ENCODE measurements at places on chromosomes 5 and 9. TPM values are rescaled to one million over a fixed set of nuclear protein-coding genes. Genes with fewer than 3 reads are reported as not detected.

DNA sequence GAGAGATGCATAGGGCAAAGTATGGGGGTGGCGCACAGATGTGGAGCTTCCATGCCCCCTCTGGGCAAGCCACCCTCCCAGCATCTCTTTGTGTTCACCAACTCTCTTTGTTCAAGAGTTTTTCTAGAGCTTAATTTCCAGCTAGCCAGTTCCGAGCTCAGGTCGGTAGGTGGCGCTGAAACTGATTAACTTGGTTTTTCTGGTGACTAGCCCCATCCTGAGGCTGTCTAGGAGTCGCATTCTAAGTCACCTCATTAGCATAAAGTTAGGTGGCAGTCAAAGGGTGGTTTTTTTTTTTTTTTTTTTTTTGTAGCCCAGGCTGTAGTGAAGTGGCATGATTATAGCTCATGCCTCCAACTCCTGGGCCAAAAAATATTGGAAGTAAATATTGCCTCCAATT lies 476.4 kb downstream of the KDM4C start:
- H3K4me1 ChIP-seq: peaks cover 25% of the 10 kb centered on the region
- H3K4me3 ChIP-seq: no peak overlapping the region
- H3K36me3 ChIP-seq: no peaks in the 10 kb centered on the region
- no peaks in the 10 kb centered on the region for H3K27me3 ChIP-seq

The SETD9 gene
- 19.3 TPM for total RNA-seq

The PAPPA gene
- 0.38 TPM for total RNA-seq

The PCDHA2 gene
- 2.4 TPM for total RNA-seq

DNA sequence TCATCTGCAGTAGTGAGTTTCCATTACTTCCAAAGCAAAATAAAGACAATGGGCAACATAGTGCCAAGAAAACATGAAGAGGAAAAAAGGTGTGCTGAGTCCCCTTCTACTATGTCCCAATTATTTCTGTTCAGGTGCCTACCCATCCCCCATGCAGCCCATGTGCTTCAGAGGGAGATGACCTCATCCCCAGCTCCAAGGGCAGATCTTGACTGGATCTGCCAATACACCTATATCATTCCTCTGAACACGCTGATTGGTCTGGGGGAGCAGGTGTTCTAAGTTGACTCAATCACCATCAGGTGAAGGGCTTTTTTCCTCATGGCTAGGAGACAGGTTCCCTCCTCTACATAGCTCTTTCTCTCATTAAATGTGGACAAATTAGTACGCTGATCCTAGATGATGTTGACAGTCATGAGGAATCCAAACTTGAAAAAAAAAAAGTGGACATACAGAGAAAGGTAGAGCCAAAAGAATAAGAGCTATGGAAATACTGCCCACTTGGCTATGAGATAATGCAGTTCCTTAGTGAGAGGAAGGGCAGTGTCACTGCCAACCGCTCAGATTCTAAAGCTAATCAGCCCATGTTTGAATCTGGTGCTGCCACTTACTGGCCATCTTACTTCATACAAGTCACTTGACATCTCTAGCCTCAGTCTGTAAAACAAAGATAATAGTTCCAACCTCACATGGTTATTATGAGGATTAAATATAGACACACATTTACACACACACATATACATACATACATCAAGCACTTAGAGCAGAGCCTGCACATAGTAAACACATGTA lies 23.1 kb downstream of the PRELID2 start:
- H3K27me3 ChIP-seq: no peaks in the 10 kb centered on the region
- no peak overlapping the region for H3K4me3 ChIP-seq
- H3K36me3 ChIP-seq: no peaks in the 10 kb centered on the region
- peak; percentile 54 for DNase-seq
- H3K4me1 ChIP-seq: no peaks in the 10 kb centered on the region
- H3K27ac ChIP-seq: no peak overlapping the region

GRCh38 chr5:37056762-37057161 lies 180.2 kb downstream of the NIPBL start:
- H3K27me3 ChIP-seq: no peaks in the 10 kb centered on the region
- no peak overlapping the region for H3K4me3 ChIP-seq
- H3K36me3 ChIP-seq: peaks cover 20% of the 10 kb centered on the region
- DNase-seq: no peak

The ARHGEF39 gene
- 16.8 TPM for total RNA-seq

DNA sequence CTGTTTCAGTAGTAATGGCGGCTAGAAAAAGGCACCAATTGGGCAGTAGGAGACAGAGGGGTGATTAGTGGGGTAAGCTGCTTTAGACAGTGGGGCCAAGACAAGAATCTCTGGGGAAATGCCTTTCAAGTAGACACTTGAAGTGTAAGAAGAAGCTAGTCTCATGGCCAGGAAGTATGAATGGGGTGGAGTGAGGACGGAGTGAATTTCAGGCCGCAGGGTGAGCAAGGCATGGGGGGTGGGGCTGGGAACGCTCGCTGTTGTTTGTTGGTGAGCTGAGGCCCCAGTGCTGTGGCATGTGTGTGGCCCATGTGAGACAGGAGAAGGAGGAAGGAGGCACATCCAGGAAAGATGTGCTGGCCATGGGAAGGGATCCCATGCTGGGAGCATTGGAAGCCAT lies 149.2 kb upstream of the NFIL3 start:
- DNase-seq: no peak
- H3K36me3 ChIP-seq: no peaks in the 10 kb centered on the region
- no peaks in the 10 kb centered on the region for H3K27me3 ChIP-seq
- no peak overlapping the region for H3K27ac ChIP-seq

GRCh38 chr5:168781941-168782571 lies 202.9 kb upstream of the PANK3 start:
- H3K4me3 ChIP-seq: no peak overlapping the region
- no peaks in the 10 kb centered on the region for H3K27me3 ChIP-seq
- peak; percentile 9 for DNase-seq
- H3K36me3 ChIP-seq: no peaks in the 10 kb centered on the region
- H3K27ac ChIP-seq: no peak overlapping the region
- no peaks in the 10 kb centered on the region for H3K4me1 ChIP-seq

The MEGF10 gene
- total RNA-seq: 28.3 TPM

The NPR3 gene
- total RNA-seq: 0.07 TPM

The FOXD4L5 gene
- not detected for total RNA-seq

- no peak overlapping the region for H3K27ac ChIP-seq
- H3K27me3 ChIP-seq: no peaks in the 10 kb centered on the region
- no peak for DNase-seq
These were observed 509.8 kb downstream of the CSNK1G3 start for GRCh38 chr5:124021776-124022175.

The CBY3 gene
- total RNA-seq: 2.3 TPM

The TIMD4 gene
- not detected for total RNA-seq

The QRFP gene
- not detected for total RNA-seq

GRCh38 chr9:102445181-102445747 lies 549.9 kb upstream of the CYLC2 start:
- no peak for DNase-seq
- H3K36me3 ChIP-seq: peaks cover 12% of the 10 kb centered on the region
- no peaks in the 10 kb centered on the region for H3K4me1 ChIP-seq

DNA sequence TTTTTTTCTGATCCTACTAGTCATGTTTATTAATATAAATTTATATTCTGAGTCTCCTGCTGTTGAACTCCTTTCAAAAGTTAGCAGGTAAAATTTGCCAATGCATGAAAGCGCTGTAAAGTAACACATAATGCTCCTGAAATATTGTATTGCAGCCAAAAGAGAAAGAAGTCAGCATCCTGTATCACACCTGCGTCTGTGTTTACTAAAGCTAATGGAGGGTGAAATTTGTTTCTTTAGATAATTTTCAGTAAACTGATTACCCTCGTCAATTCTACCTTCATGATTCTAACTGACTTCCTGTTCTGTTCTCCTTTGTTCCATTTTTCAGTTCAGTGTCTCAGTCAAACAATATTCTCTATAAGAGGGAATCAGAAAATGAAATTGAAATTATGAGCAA lies 415.4 kb downstream of the CDH9 start:
- H3K4me3 ChIP-seq: no peak overlapping the region
- no peak for DNase-seq
- no peaks in the 10 kb centered on the region for H3K27me3 ChIP-seq
- no peaks in the 10 kb centered on the region for H3K4me1 ChIP-seq
- no peak overlapping the region for H3K27ac ChIP-seq
- H3K36me3 ChIP-seq: no peaks in the 10 kb centered on the region

GRCh38 chr5:145701404-145701803 lies 133.7 kb downstream of the PRELID2 start:
- no peaks in the 10 kb centered on the region for H3K36me3 ChIP-seq
- no peak overlapping the region for H3K27ac ChIP-seq
- no peaks in the 10 kb centered on the region for H3K4me1 ChIP-seq

DNA sequence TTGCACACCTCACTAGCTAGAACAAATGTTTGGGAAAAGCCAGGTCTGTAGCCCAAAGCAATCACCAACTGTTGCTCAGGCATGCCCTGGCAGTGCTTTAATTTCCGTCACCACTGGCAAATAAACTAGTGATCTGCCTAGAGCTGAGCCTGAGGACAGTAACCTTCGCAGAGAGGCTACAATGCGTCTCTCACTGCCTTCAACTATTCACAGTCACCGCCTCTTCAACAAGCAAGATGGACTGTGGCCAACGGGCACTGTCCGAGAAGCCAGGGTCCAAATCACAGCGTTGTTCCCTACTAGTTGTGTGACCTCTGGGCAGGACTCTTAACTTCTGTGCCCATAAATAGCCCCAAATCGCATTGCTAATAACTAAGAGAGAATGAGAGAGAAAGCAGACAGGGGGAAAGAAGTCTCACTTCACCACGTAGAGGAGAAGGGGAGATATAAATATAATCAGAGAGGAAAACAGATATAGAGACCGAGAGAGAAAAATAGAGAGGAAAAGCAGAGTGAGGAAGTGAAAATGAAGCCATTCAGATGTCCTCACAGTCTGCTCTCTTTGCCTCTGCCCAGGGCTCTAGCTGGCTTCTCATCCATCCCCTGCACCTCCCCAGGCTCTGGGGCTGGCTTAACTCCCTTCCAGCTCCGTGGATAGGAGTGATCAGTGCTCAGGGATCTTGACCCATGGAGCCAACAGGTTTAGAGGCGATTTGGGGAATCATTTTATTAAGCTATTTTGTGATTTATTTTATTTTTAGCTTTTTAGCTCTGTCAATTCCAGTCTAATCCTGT lies 157.9 kb downstream of the ZDHHC21 start:
- no peak overlapping the region for H3K27ac ChIP-seq
- peaks cover 34% of the 10 kb centered on the region for H3K4me1 ChIP-seq
- no peak for DNase-seq
- H3K36me3 ChIP-seq: no peaks in the 10 kb centered on the region
- no peaks in the 10 kb centered on the region for H3K27me3 ChIP-seq
- H3K4me3 ChIP-seq: no peak overlapping the region

GRCh38 chr9:21964925-21965385 lies 29.2 kb downstream of the CDKN2A start:
- peak; percentile 41 for DNase-seq
- peak overlapping the region; percentile 58 for H3K4me3 ChIP-seq
- H3K27me3 ChIP-seq: peaks cover 88% of the 10 kb centered on the region
- no peaks in the 10 kb centered on the region for H3K36me3 ChIP-seq
- H3K4me1 ChIP-seq: peaks cover 42% of the 10 kb centered on the region
- H3K27ac ChIP-seq: no peak overlapping the region

DNA sequence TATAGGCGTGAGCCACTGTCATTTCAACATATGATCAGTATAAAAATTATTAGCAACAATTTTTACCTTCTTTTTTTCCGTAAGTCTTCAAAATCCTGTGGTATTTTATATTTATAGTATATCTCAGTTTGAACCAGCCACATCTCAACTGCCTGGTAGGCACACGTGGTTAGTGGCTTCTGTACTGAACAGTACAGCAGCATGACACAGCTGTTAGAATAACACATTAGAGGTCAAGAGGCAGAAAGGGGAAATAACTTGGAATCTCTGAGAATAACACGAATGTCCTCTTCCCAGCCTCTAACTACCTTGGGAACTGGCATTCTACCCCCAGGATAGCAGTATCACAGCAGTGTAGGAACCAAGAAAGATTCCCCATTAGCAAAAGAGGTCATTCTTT lies 108.5 kb upstream of the IQGAP2 start:
- no peak overlapping the region for H3K27ac ChIP-seq
- H3K4me1 ChIP-seq: peaks cover 16% of the 10 kb centered on the region
- no peaks in the 10 kb centered on the region for H3K27me3 ChIP-seq
- DNase-seq: no peak
- no peak overlapping the region for H3K4me3 ChIP-seq
- H3K36me3 ChIP-seq: no peaks in the 10 kb centered on the region

GRCh38 chr5:155461304-155461703 lies 447.7 kb downstream of the KIF4B start:
- no peaks in the 10 kb centered on the region for H3K36me3 ChIP-seq
- no peaks in the 10 kb centered on the region for H3K27me3 ChIP-seq
- no peaks in the 10 kb centered on the region for H3K4me1 ChIP-seq
- H3K4me3 ChIP-seq: no peak overlapping the region
- no peak for DNase-seq

DNA sequence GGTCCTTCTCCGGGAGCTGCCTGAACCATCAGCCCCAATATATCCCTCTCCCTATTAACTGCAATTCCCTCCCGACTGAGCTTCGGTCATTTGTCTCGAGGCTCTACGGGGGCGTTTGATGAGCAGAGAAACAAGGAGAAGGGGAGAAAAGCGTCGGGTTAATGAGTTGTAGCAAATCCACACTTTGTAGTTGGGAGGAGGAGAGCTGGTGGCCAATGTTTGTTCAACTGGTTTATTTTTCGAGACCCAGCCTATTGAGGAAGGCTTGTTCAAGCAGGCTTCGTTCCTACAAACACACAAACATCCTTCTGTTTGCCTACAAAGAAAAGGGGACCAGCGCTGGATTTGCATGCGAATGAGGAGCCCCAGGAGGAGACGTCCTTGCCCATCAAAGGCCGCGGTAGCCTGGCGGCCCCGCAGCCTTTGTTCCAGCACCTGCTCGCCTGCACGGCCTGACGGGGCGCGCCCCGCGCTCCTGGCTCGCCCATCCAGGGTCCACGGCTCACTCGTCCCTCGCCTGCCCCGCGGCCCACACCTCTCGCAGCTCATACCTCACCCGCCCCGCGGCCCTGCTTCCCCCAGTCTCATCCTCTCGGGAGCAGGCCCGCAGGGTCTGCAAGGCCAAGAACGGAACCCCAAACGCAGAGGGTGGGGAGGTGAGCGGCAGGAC lies 4.6 kb downstream of the FOXD1 start:
- peaks cover 93% of the 10 kb centered on the region for H3K27me3 ChIP-seq
- peak overlapping the region; percentile 44 for H3K4me3 ChIP-seq
- H3K27ac ChIP-seq: no peak overlapping the region
- H3K4me1 ChIP-seq: peaks cover 39% of the 10 kb centered on the region
- H3K36me3 ChIP-seq: no peaks in the 10 kb centered on the region

GRCh38 chr9:37452611-37453010 lies 12.6 kb downstream of the ZBTB5 start:
- H3K36me3 ChIP-seq: no peaks in the 10 kb centered on the region
- H3K4me3 ChIP-seq: no peak overlapping the region
- H3K27me3 ChIP-seq: no peaks in the 10 kb centered on the region
- DNase-seq: no peak
- 0 out of 2 replicates have a peak overlapping the region, but pooled peaks have one; percentile 19 for H3K27ac ChIP-seq
- H3K4me1 ChIP-seq: peaks cover 13% of the 10 kb centered on the region

The SLC45A2 gene
- not detected for total RNA-seq

DNA sequence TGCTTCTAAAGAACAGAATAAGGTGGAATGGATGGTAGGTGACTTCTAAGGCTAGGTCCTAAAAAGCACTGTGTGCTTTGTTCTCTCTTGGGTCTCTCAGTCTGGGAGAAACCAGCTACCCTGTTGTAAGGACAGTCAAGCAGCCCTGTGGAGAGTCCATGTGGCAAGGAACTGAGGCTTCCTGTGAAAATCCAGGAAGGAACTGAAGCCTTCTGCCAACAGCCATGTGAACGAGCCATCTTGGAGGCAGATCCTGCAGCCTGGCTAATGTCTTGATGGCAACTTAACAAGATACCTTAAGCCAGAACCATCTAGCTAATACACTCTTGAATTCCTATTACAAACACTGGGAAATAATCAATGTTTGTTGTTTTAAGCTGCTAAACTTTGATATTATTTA lies 100.1 kb upstream of the PCA3 start:
- H3K27ac ChIP-seq: no peak overlapping the region
- no peaks in the 10 kb centered on the region for H3K27me3 ChIP-seq
- no peaks in the 10 kb centered on the region for H3K4me1 ChIP-seq
- DNase-seq: no peak
- H3K36me3 ChIP-seq: no peaks in the 10 kb centered on the region
